GM13977 (cell line): ENCODE measurements at places on chromosomes 2 and 18.

DNA sequence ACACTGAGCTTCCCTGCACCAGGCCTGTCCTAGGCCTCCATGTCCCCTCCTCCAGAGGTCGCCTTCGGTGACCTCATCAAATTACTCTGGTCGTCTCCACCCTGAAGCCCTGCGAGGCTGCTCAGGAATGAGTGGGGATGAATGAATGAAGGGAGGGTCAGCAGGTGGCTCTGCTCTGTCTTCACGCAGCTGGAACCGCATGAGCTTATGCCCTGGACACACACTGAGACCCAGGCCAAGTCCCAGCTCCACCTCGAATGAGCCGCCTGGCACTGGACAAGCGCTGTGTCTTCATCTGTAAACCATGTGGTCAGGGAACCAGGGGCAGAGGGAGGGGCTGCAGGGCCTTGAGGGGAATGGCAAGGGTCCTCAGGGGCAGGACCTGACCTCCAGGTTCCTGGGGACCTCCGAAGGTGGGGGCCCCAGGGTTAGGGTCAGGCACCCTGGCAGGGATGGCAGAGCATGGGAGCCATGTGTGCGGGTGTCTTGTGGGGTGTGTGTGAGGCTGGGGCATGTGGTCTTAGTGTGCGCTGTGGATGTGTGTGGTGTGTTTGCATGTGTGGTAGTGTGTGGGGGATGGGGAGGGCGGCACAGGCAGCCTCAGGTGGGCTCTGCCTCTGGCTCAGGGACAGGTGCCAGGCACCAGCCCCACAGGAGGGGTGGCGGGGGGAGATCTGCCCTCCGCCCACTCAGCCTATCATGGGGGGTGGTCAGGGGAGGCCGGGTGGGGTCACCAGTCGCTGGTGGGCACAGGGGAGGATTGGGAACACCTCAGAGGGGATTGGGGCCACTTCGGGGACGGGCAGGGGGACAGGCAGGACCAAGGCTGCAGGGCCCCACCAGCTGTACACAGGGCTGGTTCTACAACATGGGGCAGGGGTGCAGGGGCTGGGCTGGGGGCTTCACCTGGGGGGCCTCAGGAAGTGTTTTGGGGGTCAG, 13.9 kb downstream of the ODC1 start:
- no peak for DNase-seq

DNA sequence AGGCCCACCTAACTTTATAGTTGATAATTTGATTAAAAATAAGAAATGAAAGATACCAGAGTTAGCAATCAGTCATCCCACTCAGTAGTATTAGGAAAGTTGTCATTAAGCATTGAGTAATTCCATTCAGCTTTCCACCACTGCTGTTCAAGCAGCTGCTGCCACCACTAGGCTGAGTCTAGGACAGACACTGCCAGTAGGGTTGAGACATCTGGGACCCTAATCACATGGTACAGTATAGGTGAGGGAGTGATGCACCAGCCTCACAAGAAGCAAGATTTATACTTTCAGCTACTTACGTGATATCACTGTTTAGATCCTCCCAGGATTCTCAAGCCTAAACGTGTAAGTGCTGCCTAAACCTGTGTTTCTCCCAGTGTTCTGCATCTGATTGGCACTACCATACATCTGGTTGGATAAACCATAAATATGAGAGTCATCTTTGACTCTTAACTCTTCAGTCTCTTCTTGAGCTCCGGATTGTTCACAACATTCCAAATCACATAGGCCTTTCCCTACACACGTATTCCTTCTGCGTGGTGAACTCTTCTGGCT, 3.2 kb downstream of the UBXN4 start:
- peak; percentile 36 for DNase-seq

GRCh38 chr2:183729380-183729779, 605.1 kb downstream of the NUP35 start:
- DNase-seq = no peak

GRCh38 chr2:208189810-208190503, at the start of gene C2orf80:
Gene C2orf80 (minus strand): TSS chr2:208190030. CDS start chr2:208186986, 3,044 bp downstream.
- no peak for DNase-seq
